ENCODE measurements at places on chromosomes 3 and 15. TPM values are rescaled to one million over a fixed set of nuclear protein-coding genes. Genes with fewer than 3 reads are reported as not detected.
A peak's percentile ranks its signal among the peaks of the same experiment; 100 is the strongest.

GRCh38 chr15:60006203-60006862 is 2.2 kb downstream of the FOXB1 start:
- DNase-seq = no peak

- DNase-seq = no peak
These were observed 22.5 kb downstream of the ALS2CL start for GRCh38 chr3:46670891-46671427.

- no peak for DNase-seq
These were observed 296.6 kb downstream of the NR2F2 start for GRCh38 chr15:96627031-96627568.

DNA sequence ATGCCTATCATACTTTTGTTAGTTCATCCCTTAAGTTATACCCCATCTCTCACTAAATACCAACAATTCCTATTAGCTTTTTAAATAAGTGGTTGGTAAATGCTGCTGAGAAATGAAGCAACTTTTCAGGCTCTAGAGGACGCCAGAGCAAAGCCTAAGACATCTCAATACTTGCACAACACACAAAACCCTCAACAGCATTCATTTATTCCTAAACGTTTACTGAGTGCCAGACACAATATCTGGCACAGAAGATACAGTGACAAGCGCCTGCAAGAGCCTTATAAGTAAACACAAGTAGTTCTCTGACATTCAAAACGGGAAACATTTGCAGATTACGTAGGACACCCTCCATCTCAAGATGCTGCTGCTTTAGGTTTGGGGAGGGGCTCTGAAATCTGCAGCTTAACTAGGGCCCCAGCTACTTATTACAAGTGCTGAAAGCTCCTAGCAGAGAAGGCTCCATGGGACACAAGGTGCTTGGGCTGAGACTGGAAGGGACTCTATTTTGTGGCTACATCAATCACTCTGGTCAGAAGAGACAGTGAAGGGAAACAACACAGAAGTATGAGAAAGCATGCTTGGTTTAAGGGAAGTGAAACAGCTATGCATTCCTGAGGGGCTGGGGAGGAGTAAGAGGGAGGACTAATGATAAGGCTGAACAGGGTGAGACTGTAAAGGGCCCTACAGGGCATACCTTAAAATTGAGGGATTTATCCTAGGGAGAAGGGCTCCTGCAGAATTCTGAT is 311.3 kb downstream of the PLCL2 start:
- no peak for DNase-seq

DNA sequence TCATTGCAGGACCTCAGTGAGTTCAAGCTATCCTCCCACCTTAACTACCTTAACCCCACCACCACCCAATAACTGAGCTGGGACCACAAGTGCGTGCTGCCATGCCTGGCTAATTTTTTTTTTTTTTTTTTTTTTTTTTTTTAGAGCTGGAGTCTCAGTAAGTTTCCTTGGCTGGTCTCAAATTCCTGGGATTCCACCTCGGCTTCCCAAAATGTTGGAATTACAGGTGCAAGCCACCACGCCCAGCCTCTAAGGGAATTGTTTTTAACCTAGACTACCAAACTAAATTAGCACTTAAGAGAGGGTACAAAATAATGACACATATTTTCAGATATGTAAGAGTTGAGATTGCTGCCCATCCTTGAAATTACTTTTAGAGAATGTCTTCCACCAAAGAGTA is 4.3 kb upstream of the TNIK start:
- no peak for DNase-seq

DNA sequence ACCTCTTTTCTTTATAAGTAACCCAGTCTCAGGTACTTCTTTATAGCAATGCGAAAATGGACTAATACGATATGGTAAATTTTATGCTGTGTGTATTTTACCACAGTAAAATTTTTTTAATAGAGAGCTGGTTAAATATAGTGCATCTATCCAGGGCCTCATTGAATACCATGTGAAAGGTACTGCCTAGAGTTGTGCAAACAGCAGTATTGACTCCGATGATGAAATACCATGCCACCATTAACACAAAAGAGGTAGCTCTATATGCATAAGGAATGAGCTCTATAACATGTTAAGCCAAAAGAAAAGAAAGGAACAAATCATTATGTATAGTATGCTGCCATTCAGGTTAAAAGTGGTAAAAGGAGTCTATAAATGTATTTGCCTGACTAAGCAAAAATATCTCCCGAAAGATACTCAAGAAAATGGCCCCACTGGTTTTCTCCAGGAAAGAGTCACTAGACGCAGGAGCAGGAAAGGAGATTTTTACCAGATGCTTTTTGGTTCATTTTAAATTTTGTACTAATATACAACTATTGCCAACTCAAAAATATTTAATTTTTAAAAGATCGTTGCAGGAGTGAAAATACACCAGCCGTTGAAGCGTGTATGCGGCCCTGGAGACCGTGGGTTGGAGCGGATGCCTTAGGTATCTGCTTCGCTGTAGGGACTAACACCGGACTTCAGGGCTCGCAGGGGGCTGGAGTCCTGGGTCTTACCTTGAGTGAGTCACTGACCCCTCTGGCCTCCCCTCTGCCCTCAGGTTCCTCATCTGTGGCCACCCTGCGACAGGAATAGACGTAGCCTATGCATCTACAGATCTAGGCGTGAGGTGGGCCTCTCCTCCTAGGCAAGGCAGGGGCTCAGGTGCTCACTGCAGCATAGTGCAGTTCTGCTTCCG is 120.1 kb downstream of the CHSY1 start:
- no peak for DNase-seq

- no peak for DNase-seq
These were observed 37.3 kb downstream of the SLCO2A1 start for GRCh38 chr3:133992381-133992780.

DNA sequence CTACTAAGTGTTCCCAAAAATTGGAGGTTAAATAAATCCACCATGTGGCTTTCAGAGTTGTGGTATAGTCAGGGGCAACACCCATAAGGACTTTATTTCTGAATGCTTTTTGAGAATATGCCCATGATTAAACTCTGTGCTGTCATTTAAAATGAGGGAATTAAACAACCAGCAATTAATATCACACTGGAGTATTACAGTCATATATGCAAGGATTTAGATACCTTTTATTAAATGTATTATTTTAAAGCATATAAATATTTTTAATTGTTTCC is 227.6 kb downstream of the ZPLD1 start:
- DNase-seq = no peak

DNA sequence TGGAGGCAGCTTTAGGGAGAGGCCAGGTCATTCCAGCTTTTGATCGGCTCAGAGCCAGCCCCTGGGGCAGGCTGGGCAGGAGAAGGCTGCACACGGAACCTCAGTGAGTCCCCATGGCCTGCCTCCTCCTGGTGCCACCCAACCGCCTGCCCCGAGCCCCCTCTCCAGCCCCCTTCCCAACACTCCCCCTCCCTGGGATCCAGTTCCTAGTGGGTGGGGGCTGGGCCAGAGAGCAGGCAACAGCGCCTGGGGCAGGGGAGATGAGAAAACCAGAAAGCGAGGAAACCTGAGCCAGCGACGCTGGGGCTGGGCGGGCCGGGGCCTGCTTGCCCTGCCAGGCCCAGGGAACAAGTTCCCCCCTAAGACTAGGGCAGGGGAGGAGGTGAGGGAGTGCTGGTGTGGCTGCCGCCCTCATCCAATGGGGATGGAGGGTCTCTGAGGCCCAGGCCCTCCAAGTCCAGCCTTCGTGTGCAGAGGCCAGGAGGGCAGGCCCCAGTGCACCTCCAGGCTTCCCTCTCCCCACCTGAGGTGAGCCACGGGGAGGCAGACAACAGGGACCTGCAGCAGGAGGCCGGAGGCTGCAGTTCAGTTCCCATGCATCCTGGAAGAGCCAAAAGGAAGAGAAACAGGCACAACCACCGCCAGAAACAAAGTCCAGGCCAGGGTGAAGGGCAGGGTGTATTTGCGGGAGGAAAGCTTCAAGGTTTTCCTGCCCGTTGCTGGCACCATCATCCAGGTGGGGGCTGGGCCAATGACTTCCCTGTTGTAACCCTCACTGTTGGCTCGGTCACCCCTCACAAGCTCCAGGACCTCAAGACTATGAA is 4.0 kb upstream of the SEMA3F start:
- no peak for DNase-seq

- DNase-seq = no peak
These were observed 87.3 kb downstream of the PGPEP1L start for GRCh38 chr15:98920091-98920880.

GRCh38 chr3:125140011-125140817 is 72.3 kb downstream of the SLC12A8 start:
- no peak for DNase-seq

DNA sequence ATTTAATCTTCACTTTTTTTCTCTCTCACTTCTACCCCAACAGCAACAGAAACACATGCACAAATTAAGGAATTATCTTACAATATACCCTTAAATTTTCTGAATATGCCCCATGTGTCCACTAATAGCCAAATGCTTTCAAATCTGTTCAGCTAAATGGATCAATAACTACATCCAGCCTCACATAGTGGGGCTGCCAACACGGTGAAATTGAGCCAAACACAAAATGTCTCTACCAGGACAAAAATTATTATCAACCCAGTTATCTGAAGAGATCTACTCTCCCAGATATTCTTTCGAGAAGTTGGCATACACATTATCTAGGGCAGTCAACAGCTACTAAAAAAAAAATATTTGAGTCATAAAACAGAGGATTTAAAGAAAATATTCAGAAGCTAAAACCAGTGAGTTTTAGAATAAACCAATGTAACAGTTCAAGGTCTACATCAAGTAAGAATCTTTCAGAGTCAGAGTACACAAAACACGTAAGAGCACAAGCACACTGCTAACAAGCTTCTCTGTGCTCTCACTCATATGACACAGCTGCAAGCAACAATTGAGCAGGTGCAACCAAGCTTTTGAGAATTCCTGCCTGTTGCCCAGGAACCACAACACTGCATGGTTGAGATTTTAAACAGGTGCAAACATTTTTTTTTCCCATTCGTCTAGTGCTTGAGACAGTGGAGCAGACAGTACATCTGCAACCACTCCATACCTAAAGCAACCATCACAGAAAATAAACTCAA is 247.7 kb downstream of the ZBTB20 start:
- no peak for DNase-seq

DNA sequence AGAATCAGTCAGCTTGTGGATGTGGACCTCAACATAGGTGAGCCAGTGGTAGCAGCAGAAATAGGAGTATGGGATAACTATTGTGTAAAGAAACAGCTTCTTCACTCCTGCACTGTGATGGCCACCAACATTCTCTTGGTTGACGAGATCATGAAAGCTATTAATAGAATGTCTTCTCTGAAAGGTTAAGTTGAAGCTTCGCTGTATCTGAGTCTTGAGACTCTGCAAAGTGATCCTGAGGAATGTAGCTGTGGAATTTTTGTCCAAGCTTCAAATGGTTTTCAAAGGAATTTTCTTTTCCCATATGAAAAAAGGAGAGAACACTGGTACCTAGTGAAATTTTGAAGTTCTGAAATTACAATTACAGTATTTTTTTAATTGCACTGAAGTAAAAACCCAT is 146.3 kb downstream of the GMNC start:
- no peak for DNase-seq

DNA sequence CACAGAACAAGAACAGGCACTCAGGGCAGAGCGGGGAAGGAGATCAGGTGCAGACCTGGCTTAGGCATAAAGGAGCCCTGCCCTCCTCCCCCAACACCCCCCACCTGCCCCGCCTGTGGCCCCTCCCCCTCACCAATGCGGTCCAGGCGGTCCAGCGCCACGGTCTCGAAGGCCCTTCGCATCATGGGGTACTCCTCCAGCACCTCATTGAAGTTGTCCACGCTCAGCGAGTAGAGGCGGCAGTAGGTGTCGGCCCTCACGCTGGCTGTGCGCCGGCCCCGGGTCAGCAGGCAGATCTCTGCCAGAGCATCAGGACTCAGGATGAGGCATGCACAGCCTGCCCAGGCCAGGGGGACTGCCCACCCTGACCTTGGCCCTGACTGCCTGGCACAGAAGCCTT is 44.8 kb downstream of the HCN4 start:
- DNase-seq = no peak

GRCh38 chr3:177574222-177574856 is 377.1 kb upstream of the TBL1XR1 start:
- peak; percentile 22 for DNase-seq

DNA sequence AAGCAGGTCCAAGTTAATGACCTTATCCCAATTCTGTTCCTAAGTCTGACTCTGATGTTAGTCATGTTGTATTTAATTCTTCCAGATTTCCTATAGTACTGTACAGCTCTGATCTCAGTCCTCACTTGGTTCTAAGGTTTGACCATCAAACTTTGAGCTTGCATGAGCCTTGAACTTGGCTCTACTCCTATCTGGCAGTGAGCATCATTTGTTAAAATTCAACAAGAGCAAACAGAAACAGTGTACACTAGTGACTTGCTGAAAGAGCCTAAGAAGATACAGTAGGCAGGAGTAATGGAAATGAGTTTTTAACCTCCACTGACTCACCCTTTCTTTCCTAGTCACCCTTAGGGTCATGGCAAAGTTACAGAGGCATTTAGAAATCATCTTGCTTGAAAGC is 451.1 kb upstream of the TPRG1 start:
- peak; percentile 6 for DNase-seq

DNA sequence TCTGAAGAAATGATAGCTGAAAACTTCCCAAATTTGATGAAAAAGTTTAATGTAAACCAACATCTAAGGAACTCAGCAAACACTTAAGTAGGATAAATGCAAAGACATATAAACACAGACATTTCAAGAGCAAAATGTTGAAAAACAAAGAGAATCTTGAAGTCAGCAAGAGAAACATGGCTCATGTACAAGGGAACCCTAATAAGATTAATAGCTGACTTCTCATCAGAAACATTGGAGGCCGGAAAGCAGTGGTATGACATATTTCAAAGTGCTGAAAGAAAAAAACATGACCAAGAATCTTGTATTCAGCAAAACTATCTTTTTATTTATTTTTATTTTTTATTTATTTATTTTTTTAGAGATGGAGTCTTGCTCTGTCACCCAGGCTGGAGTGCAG is 10.6 kb upstream of the PRKCI start:
- DNase-seq = no peak

DNA sequence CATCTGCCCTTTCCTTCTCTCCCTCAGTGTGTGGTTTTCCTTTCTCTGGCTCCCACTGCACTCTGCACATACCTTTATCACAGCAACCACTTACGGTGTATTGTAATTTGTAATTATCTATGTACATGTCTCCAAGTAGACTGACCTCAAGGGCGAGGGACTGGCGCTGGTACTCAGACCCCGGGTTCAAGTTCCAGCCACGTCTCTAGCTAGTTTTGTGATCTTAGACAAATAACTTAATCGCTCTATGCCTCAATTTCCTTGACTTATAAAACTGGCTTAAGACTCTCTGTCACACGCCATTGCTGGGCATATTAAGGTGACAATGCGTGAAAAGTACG is 607 bp upstream of the SENP2 start:
- no peak for DNase-seq

- DNase-seq = no peak
These were observed 71.4 kb downstream of the TFDP2 start for GRCh38 chr3:142077859-142078500.

- no peak for DNase-seq
These were observed 91.3 kb downstream of the SHQ1 start for GRCh38 chr3:72756900-72757299.

- DNase-seq = no peak
These were observed 67.9 kb upstream of the HEG1 start for GRCh38 chr3:125123451-125124305.

Gene HAPLN3
- 45.3 TPM for polyA plus RNA-seq

Gene RFX7
- 11.7 TPM for polyA plus RNA-seq

Gene CYP1A2
- not detected for polyA plus RNA-seq

Gene SI
- not detected for polyA plus RNA-seq

Gene TAGLN3
- polyA plus RNA-seq = not detected
